ENCODE measurements at places on chromosomes 4 and X.

DNA sequence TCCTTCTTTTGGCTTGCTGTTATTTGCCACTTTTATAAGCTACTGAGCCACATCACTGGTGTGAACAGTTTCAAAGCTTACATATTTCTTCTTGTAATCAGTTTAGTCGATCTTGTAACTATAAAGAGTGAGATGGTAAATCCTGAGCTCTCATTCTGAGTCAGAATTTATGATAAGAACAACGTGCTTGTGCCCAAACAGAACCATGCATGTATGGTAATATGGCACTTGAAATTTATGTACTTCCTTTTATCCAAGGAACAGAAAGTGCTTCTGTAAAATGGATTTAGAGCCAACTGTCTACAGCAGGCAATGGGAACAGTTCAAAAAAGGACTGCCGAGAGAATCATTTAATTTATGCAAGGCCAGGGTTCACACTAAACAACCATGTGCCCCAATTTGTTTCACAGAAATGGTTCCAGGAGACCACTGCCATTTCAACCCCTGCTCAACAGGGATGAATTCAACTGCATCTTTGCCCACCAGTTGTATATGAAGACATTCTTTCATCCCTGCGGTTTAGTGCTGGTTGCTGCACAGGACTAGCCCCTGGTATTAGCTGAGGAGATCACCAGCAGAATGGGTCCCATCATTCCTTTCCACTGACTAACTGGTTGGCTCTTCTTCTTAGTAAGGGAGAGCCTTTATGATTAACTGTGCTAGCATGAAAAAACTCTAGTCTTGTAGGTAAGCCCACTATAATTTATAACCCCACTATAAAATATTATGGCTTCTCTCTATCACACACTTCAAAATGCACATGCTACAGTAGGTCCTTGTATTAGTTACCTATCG is 162.9 kb upstream of the PGRMC2 start:
- DNase-seq, result no peak

GRCh38 chr4:148271166-148271565 is 171.0 kb downstream of the NR3C2 start:
- no peak for DNase-seq

GRCh38 chrX:30309139-30309571 is at the start of gene NR0B1:
NR0B1 (minus strand) TSS chrX:30309390; CDS start chrX:30309363, 27 bp downstream.
- no peak for DNase-seq

GRCh38 chr4:89283226-89284009 is 24.2 kb downstream of the GPRIN3 start:
- no peak for DNase-seq

- DNase-seq, result no peak
These were observed 360.0 kb downstream of the CHIC1 start for GRCh38 chrX:73922856-73923455.

DNA sequence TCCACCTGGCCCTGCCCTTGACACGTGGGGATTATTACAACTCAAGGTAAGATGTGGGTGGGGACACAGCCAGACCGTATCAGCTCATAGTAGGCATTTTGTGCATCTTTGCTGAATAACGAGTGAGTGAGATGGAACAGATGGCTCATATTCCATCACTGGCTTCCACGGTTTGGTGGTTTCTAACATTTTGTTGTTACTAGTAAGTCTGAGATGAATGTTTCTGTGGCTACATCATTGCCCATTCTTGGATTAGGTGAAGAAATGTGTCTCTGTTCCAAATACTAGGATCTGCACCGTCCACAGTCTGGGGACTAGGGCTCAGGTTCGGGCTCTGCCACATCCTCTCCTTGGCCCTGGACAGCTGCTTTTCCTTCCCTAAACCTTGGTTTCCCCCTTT is 3.6 kb downstream of the ABLIM2 start:
- DNase-seq, result no peak

- no peak for DNase-seq
These were observed 276.5 kb upstream of the AGTR2 start for GRCh38 chrX:115894087-115894486.

DNA sequence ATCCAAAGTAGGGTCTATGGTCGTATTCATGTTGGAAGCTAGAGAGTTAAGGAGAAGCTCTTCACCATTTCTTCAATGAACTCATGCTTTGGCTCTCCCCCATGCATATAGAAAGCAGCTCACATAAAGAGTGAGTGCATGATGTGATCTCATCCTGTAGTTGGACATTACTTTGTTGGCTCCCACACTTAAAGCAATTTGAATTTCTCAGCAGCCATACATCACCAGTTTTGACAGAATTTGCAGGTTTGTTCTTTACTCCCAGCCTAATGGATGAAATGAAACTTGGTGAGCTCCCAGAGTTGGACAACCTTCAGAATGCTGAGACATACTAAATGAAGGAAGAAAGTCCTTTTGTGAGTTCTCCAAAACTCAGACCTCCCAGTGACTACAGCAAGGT is 613.5 kb downstream of the IQCM start:
- no peak for DNase-seq

- DNase-seq, result no peak
These were observed 249.8 kb downstream of the ANTXR2 start for GRCh38 chr4:79823148-79823763.

DNA sequence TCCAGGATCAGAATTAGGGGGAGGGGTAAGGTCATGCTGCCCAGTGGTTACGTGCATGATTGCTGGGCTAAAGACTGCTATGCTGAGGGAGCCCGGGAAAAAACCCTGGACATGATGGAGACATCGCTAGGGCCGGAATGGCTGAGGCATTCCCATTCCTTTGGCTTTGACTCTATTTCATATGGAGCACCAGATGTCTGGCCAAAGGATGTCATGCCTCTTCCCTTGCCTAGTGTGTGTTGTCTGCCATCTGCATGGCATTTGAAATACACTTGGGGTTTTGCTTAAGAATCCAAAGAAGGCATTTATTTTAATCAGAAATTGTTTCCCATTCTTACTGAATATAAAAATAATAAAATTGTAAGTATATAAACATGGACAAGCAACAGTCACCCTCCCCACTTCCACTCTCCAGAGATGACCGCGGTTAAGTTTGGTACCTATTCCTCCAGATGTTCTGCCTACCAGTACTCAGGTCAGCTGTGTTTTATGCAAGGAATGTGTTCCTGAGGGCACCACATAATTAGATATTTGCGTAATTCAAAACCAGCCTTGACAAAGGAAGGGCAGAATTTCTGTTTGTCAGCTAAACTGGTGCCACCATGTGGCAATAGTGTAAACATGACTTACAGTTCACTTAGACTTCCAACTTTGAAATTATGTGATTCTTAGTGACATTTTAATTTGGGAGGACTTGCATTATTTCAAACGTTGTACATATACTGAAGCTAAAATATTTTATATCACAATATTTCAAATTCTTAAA is 105.9 kb downstream of the CT47B1 start:
- no peak for DNase-seq

Measured in activated T-cell treated with anti-CD3 and anti-CD28 coated beads, Interleukin-2, amount 50 U/mL, for 24 hours (primary cell).